ENCODE measurements at places on chromosomes 13 and 19.

GRCh38 chr13:72852207-72852606 is 70.3 kb downstream of the PIBF1 start:
- DNase-seq: no peak

DNA sequence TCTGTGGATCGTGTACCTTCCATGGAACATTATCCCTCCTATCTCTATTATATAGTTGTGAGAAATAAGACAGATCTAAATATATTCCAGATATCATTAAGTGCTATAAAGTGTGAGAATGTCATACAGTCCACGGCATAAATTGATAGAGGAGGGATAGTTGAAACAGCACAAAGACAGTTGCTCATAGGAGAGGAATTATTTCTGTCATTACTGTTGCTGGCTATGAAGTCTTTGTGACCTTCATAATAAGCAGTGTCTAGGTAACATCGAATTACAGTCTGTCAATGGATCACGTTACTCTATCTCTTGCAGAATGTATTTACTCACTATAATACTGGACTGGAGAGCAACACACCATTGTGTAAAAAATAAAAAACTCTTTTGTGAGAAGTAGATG is 671.5 kb upstream of the PCDH20 start:
- DNase-seq: no peak

GRCh38 chr13:113103646-113104045 is 1.9 kb upstream of the F7 start:
- no peak for DNase-seq

DNA sequence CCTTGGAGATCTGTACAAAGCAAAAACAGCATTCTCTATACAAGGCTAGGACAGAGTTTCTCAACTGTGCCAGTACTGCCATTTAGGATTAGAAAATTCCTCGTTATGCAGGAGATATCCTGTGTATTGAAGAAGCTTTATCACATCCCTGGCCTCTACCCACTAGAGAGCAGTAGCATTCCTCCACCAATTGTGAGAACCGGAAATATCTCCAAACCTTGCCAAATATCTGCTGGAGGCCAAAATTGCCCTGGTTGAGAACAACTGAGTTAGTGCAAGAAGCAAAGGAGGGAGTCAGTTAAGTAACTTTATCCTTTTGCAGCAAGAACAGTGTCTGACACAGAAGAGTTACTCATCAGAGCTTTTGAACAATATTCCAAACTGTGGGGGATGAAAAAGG is 16.2 kb upstream of the FREM2 start:
- DNase-seq: no peak

DNA sequence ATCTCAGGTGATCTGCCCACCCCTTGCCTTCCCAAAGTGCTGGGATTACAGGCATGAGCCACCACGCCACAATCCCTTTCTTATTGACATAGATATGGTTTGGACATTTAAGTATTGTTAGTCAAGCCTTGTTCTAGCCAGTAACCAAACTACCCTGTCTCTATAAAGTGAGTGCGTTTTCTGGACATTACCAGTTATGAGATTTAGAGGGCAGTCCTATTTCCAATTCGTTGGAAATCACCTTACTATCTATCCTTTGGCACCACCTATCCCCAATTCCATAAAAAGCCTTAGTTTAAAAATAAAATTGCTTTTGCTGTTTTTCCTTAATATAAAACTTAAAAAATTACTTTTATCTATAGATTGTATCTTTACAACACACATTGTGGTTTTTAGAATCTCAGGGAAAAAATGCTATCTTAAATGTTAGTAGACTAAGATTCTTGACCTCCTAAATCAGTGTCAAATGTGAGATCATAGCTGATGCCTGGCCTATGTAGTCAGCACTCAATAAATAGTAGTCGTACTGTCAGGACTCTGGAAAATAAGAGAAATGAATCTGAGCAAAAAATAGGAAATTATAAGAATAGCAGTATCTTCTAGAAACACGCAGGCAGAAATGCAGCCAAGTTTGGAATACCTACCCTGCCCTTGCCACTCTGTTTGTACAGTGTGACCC is 57.0 kb downstream of the NUFIP1 start:
- DNase-seq: no peak

GRCh38 chr19:50831026-50831396 is 2.4 kb downstream of the KLK15 start:
- no peak for DNase-seq

GRCh38 chr19:55118401-55118991 is 1.1 kb upstream of the PPP1R12C start:
- DNase-seq: no peak

DNA sequence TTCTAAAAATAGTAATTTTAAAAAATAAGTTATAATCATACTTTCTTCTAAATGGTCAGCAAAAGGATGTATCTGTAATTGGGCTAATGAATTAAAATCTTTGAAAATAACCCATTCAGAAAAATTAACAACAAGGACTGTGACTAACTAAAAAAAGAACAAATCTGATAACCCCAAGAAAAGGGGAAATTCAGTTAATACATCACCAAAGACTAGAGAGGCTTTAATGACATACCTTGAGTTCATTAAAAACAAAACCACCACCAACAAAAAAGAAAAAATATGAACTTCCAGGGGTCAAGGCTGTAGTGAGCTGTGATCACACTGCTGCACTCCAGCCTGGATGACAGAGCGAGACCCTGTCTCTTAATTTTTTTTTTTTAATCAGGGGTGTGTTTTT is 121.8 kb downstream of the TBC1D4 start:
- DNase-seq: no peak

GRCh38 chr13:112175162-112176075 is 108.5 kb downstream of the SOX1 start:
- DNase-seq: peak; percentile 4

DNA sequence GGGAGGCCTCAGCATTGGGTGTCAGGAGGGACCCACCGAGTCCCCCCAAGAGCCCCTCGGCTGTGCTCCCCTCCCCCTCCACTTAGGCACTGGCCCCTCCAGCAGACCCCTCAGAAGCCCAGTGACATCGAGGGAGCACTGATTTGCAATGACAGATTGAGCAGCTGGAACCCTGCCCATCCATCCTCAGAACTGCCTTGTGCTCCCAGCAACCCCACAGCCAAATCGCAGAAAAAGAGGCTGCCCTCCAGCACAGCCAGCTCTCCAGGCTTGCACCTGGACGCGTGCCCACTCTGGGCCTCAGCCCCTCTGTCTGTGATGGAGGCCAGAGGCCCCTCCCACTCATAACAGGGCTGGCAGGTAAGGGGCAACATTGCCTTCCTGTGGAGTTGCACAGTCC is 123.2 kb upstream of the VSTM2B start:
- DNase-seq: no peak

DNA sequence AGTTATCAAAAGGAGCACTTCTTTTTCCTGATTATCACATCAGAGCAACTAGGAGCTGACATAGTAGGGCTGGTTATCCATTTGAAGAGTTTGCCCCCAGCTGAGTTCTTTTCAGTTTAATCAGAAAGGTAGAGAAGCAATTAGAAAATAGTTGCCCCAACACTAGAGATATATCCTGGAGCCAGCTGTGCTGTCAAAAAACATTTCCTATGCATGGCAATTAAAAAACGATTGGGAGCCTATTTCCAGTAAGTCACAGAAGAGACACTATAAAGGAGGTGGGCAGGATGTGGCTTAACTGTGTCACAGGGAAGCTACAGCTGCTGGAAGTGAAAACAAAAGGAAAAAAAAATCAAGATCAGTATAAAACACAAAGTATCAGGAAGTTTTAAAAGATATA is 155.7 kb upstream of the SLITRK1 start:
- no peak for DNase-seq

DNA sequence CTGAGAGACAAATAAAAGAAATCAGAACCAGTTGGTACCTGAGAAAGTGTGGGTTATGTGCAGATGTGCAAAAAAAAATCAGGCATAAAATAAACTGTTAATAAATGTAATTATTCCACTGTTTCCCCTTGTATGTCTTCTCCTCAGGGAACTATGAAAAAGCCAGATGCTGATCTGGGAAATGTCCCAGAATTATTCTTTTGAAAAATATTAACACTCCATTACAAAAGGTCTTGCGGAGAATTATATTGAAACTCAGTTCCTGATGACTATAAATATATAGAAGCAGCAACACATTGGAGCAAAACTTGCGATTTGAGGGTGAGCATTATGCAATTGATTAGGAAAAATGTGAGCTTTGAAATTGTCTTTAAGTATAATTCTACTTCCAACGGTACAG is 433.3 kb upstream of the KLF12 start:
- no peak for DNase-seq

GRCh38 chr13:86464193-86464592 is 665.0 kb upstream of the SLITRK6 start:
- no peak for DNase-seq

GRCh38 chr19:49475995-49476880 is 2.2 kb downstream of the FLT3LG start:
- DNase-seq: peak; percentile 60

DNA sequence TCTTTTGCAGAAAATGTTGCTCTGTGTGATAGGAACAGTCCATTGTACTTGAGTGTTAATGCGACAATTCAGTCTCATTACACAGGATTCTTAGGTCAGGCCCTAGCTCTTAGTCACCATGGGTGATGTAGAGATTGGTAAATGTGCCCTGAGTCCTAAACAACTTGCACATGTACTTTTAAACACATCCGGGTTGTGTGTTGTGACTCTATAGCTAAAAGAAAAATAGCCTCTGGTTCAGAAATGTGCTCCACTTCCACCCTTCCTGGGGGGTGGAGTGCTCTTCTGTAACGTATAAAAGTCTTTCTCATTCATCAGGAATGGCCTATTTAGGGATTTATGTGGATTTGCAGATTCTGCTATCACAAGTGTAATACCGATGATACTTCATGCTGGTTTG is 5.2 kb downstream of the SPATA13 start:
- no peak for DNase-seq

GRCh38 chr13:107843681-107844080 is 371.7 kb downstream of the LIG4 start:
- DNase-seq: no peak

GRCh38 chr13:52022356-52022755 is 2.1 kb upstream of the UTP14C start:
- no peak for DNase-seq

DNA sequence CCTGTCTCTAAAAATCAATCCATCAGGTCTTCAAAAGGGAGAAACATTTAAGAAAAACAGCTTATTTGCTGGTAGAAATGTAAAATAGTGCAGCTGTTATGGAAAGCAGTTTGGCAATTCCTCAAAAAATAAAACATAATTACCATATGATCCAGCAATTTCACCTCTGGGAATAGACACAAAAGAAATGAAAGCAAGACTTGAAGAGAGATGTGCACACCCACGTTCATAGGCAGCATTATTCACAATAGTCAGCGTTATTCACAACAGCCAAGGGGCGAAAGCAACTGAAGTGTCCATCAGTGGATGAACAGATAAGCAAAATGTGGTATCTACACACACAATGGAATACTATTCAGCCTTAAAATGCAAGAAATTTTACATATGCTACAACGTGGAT is 45.1 kb upstream of the DOCK9 start:
- no peak for DNase-seq

DNA sequence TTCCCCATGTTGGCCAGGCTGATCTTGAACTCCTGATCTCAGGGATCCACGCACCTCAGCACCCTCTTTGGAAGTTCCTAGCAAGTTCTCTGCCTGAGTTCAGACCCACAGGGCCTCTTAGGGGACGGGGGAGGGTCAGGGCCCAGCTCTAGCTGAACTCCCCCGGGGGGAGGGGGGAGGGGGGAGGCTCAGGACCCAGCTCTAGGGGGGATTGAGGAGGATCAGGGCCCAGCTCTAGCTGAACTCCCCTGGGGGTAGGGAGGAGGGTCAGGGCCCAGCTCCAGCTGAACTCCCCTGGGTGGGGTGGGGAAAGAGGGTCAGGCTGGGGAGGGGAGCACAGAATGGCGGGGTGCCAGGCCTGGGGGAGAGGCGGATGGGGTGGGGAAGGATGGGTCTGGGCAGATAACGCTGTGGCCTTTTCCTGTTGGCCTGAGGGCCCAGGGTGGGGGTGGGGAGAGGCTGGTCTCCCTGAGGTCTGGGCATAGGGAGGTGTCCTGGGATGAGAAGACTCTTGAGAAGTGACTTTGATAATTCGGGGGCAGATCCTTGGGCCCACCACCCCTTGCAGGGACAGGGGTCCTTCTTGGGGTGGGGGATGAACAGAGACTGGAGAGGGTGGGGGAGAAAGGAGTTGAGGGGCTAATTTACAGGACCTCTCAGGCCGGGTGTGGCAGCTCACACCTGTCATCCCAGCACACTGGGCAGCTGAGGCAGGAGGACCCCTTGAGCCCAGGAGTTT is 5.5 kb upstream of the PTBP1 start:
- no peak for DNase-seq

All from OCI-LY7 (cell line).